A549 treated with ZK216348 at 1 μM for 4 hours (cell line): ENCODE measurements at places on chromosomes 11 and 22. TPM values are rescaled to one million over a fixed set of nuclear protein-coding genes. Genes with fewer than 3 reads are reported as not detected.

TIMP3 gene
- total RNA-seq = 1.3 to 3.0 TPM (median 1.6 TPM) in 5 replicates

GRAP2 gene
- total RNA-seq = not detected in 5 replicates

PLAAT4 gene
- 1.7 to 2.4 TPM (median 2.0 TPM) in 5 replicates for total RNA-seq

DERL3 gene
- total RNA-seq = 0.31 to 0.68 TPM (median 0.65 TPM) in 5 replicates

SPINDOC gene
- total RNA-seq = 32.2 to 59.0 TPM (median 48.7 TPM) in 5 replicates

OR10V1 gene
- not detected in 5 replicates for total RNA-seq

TRPM5 gene
- total RNA-seq = not detected in 5 replicates

OR52E8 gene
- total RNA-seq = not detected in 5 replicates

NUP50 gene
- total RNA-seq = 24.3 to 34.5 TPM (median 32.1 TPM) in 5 replicates

PRAME gene
- 97.4 to 115 TPM (median 110 TPM) in 5 replicates for total RNA-seq

SYNGR1 gene
- 6.1 to 13.5 TPM (median 11.4 TPM) in 5 replicates for total RNA-seq

FAM180B gene
- 0.33 TPM in 1 of 5 replicates, not detected in the others for total RNA-seq

OR6A2 gene
- total RNA-seq = not detected in 5 replicates

LSP1 gene
- total RNA-seq = 1.2 to 2.7 TPM (median 1.8 TPM) in 5 replicates

BTG4 gene
- total RNA-seq = 0.21 to 0.27 TPM in 2 of 5 replicates, not detected in the others

IRAG1 gene
- 0.06 TPM in 1 of 5 replicates, not detected in the others for total RNA-seq

FERMT3 gene
- 0.53 to 2.7 TPM (median 1.2 TPM) in 5 replicates for total RNA-seq

ARHGAP42 gene
- total RNA-seq = 3.5 to 7.4 TPM (median 5.5 TPM) in 5 replicates

SCGB1D2 gene
- not detected in 5 replicates for total RNA-seq

SEPTIN3 gene
- total RNA-seq = 0.83 to 1.5 TPM (median 1.3 TPM) in 5 replicates

SLC25A45 gene
- total RNA-seq = 10.4 to 16.8 TPM (median 13.0 TPM) in 5 replicates

C11orf87 gene
- not detected in 5 replicates for total RNA-seq

OR4A16 gene
- not detected in 5 replicates for total RNA-seq

PARVG gene
- not detected in 5 replicates for total RNA-seq

MUC5AC gene
- 0.79 to 3.9 TPM (median 2.7 TPM) in 5 replicates for total RNA-seq

ARHGAP20 gene
- total RNA-seq = 0.02 TPM in 1 of 5 replicates, not detected in the others

OR5A1 gene
- not detected in 5 replicates for total RNA-seq

HIC2 gene
- total RNA-seq = 1.9 to 3.2 TPM (median 2.9 TPM) in 5 replicates

PATE4 gene
- total RNA-seq = not detected in 5 replicates
